Erythroblast (primary cell): ENCODE measurements at places on chromosomes 6 and 20.

- no peak for DNase-seq
Measured at GRCh38 chr20:58173930-58174707, 54.3 kb downstream of the ANKRD60 start.

DNA sequence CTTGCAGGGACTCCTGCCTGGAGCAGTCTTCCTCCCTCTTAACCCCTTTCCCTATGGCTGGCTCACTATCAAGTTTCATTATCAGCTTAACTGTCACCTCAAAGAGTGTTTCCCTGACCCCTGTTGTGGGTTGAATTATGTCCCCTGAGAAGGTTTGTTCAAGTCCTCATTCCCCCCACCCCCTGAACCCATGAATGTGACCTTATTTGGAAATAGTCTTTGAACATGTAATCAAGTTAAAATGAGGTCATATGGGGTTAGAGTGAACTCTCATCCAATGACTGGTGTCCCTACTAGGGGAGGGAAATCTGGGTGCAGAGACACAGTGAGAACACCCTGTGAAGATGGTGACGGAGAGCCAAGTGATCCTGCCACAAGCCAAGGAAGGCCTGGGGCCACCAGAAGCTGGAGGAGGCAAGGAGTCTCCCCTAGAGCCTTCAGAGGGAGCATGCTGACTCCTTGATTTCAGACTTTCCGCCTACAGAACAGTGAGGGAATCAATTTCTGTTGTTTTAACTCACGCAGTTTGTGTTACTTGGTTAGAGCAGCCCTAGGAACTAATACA is 165.2 kb upstream of the TOP1 start:
- no peak for DNase-seq

GRCh38 chr20:39081255-39081654 is 119.1 kb downstream of the DHX35 start:
- peak; percentile 79 for DNase-seq

GRCh38 chr6:105397987-105398386 is 4.9 kb downstream of the PREP start:
- DNase-seq, result no peak

GRCh38 chr6:34866509-34866908 is 21.3 kb downstream of the TAF11 start:
- no peak for DNase-seq

- DNase-seq, result no peak
Measured at GRCh38 chr20:57991211-57991881, 237.1 kb downstream of the ANKRD60 start.

- DNase-seq, result no peak
Measured at GRCh38 chr20:20786428-20786827, 74.0 kb upstream of the RALGAPA2 start.

GRCh38 chr6:7904654-7905319 is 5.8 kb downstream of the TXNDC5 start:
- no peak for DNase-seq

DNA sequence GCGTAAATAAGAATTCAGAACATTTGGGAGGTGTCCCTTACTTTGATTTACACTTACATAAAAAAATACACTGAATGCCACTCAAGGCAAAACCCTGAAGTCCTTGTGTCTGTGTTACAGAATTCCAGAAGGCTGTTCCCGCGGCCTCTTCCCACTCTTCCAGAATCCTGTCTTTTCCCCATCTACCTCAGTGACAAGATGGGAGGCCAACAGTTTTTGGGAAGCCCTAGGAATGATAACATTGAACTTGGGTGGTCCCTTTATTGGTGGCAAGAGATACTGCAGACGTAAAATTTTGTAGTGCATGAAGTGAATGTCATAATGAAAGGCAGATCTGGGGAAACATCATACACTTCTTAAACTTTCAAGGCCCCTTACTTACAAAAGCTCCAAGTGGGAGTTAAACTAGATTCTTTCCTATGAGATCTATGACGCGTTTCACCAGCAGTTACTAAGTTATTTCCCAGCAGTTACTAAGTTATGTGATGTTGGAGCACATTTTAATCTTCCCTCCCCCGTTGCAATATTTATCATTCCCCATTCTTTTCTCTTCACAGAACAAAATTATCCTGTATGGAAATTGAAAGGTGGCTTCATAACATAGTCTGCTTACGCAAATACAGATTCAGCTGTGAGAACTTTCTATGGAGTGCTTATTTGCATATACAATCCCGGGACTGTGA is 79.5 kb downstream of the BCAS1 start:
- DNase-seq, result no peak
